ENCODE measurements at places on chromosomes 4 and X.
A peak's percentile ranks its signal among the peaks of the same experiment; 100 is the strongest.

DNA sequence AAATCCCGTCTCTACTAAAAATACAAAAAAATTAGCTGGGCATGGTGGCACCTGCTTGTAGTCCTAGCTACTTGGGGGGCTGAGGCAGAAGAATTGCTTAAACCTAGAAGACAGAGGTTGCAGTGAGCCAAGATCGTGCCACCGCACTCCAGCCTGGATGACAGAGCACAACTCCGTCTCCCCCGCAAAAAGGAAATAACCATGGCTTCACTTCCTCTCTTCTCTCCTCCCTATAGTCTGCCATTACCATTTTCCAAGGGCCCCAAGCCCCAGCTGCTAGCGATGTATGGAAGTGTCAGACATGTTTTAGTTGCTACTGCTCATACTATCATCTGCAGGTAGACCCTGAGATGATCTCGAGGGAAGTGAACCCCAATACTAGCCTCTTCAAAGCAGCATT, 177.3 kb upstream of the FAM9B start:
- DNase-seq, result no peak

DNA sequence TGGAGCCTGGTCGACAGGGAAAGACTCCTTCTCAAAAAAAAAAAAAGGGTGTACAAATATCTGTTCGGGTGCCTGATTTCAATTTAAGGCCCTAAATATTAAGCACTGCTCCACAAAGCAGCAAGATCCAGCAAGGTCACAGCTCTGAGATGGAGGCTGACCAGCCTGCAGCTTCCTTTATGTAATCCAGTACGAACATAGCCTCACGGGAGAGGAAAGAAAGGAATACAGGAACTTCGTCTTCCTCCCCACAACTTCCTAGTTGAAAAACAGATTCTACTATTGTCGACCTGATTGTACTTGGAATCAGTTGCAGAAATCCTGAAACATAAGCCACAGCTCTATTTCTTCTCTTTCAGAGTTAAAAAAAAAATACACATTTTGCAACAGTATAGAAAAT, 53.5 kb upstream of the TBC1D9 start:
- no peak for DNase-seq

DNA sequence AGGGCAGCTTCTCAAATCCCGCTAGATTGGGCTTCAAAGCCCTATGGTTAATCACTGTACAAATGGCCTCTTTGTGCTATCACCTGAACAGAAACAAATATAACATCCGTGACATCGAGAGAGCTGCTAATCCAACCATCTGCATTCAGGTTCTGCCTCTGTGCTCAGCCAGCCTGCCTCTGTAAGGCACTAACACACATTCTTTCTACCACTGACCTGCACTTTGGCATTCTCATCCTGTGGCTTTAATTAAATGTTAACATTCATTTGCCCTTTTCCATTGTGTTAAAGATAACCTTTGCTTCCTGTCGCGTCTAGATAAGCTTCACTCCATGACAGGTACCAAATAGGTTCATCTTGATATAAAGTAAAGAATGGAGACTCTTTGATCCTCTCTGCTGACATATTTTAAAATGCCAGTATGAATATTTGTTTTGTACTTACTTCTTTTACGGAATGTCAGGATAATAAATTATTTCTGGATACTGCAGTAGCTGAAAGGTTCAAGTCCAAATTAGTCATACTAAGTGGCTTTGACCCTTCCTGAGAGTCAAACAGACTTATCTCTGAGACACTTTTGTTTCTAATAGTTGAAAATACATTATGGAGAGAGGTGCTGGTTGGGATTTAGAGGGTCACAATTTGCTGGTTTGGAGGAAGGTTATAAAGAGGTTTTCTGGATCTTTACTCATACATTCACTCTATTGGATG, 505.7 kb downstream of the PACRGL start:
- no peak for DNase-seq

DNA sequence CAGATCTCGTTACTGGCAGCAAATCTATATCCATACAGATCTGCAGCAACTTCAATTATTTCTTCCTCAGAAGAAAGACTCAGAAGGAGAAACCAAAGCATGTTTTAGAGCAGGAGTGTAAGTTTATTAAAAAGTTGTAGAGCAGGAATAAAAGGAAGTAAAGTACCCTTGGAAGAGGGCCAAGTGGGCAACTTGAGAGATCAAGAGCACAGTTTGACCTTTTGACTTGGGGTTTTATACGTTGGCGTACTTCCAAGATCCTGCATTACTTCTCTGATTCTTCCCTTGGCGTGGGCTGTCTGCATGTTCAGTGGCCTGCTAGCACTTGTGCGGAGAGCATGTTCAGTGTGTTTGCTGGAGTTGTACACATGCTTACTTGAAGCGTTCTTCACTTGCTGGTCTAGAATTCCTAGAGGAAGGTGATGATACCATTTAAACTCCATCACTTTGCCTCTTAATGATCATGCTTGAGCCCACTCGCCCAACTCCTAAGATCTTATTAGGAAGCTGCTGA, 1114.7 kb upstream of the PABPC4L start:
- DNase-seq, result no peak

- no peak for DNase-seq
These were observed 277.7 kb upstream of the FTHL17 start for GRCh38 chrX:31349515-31349914.

DNA sequence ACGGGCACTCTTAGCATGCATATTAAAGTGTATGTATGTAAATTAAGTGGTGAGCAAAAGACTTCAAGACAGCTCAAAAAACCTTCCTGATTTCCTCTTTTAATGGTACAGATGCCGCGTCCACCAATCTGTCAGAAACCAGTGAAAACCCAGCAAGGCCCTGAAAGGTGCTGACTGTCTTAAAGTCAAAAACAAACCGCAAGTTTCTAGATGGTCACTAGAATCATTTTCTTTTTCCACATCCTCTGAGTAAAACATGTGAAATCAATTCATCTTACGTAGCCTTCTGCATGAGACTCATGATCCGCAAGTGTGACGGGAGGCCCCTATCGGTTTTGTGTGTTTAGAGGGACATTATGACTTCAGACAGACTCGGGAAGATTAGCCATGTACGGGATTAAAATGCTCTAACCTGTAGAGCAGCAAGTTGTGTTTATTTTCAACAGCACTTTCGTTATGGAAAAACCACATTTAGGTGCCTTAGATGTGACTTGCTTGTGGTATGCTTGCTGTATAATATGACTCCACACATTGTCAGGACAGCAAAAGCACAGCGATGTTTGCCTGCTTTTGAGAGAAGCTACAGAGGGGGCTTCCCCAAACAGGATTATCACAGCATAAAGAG, 88.2 kb upstream of the STS start:
- no peak for DNase-seq

DNA sequence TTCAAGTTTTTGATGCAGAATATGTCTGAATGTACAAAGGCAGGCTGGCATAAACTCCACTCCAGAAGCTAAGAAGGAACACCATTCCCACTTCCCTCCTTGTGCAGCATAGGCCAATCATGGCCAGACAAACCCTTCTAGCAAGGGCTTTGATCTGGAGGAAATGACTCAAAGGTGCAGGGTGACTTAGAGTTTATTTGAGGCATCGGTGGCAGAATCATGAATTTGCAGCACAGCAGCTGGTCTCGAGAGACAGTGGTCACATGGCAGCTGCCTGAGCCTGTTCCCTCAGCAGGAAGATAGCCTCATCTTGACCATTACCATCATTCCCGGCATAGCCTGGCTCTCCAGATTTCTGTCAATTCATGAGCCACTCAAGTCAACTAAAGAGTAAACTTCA, 154.5 kb downstream of the ATP10D start:
- peak; percentile 54 for DNase-seq

DNA sequence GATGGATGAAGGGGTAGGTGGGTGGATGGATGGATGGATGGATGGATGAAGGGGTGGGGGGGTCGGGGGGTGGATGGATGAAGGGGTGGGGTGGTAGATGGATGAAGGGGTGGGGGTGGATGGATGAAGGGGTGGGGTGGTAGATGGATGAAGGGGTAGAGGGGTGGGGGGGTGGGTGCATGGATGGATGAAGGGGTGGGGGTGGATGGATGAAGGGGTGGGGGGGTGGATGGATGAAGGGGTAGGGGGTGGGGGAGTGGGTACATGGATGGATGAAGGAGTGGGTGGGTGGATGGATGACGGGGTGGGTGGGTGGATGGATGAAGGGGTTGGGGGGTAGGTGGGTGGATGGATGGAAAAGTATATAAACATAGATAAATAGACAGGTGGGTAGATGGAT, 74.2 kb downstream of the PRKX start:
- no peak for DNase-seq

GRCh38 chrX:133215747-133216146, 2.4 kb downstream of the TFDP3 start:
- no peak for DNase-seq

DNA sequence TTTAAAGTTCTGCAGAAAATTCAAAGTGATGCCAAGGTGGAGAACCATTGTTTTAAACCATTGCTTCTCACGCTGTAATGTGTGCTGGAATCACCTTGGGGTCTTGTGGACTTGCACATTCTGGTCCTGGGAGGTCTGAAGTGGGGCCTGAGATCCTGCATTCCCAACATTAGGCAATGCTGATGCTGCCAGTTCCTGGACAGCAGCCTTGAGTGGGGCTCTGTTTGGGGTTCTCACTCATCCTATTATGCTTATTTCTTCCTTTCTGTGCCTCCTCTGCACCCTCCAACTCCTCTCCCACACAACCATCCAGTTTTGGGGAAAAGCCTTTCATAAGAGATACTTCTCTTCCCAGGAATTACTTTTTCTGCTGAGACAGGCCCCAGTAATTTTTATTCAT, 44.2 kb upstream of the RASSF6 start:
- DNase-seq, result no peak

- no peak for DNase-seq
These were observed 32.0 kb upstream of the KIAA0232 start for GRCh38 chr4:6750286-6751221.

All from GDM1 (cell line).